Immature natural killer cell (primary cell): ENCODE measurements at places on chromosomes 2 and 18.
A peak's percentile ranks its signal among the peaks of the same experiment; 100 is the strongest.

GRCh38 chr2:94873362-94874276, 2.4 kb downstream of the TEKT4 start:
- H3K27ac ChIP-seq: no peak overlapping the region
- H3K36me3 ChIP-seq: no peaks in the 10 kb centered on the region
- no peaks in the 10 kb centered on the region for H3K4me1 ChIP-seq

GRCh38 chr18:13487237-13487636, 239.1 kb downstream of the FAM210A start:
- DNase-seq: peak; percentile 67
- peaks cover 5% of the 10 kb centered on the region for H3K36me3 ChIP-seq
- peaks cover 2% of the 10 kb centered on the region for H3K27me3 ChIP-seq

DNA sequence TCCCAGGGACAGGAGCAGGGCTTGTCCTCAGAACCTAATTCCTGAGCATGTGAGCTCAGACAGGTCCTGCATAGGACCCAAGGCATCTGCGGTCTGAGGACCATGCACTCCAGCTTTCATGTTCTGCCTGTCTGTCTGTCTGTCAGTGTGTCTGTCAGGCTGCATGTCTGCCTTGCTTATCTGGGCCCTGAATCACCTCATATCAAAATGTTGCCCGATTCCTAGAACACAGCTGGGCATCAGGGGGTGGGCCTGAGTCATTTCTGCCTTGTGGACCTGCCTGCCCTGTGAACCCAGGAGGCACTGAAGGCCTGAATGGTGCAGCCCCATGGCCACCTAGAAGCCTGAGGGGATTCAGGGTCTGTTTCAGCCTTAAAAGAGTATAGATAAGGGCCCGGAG, 22.1 kb downstream of the INHBB start:
- H3K36me3 ChIP-seq: no peaks in the 10 kb centered on the region
- no peak overlapping the region for H3K27ac ChIP-seq
- no peaks in the 10 kb centered on the region for H3K27me3 ChIP-seq
- DNase-seq: no peak

DNA sequence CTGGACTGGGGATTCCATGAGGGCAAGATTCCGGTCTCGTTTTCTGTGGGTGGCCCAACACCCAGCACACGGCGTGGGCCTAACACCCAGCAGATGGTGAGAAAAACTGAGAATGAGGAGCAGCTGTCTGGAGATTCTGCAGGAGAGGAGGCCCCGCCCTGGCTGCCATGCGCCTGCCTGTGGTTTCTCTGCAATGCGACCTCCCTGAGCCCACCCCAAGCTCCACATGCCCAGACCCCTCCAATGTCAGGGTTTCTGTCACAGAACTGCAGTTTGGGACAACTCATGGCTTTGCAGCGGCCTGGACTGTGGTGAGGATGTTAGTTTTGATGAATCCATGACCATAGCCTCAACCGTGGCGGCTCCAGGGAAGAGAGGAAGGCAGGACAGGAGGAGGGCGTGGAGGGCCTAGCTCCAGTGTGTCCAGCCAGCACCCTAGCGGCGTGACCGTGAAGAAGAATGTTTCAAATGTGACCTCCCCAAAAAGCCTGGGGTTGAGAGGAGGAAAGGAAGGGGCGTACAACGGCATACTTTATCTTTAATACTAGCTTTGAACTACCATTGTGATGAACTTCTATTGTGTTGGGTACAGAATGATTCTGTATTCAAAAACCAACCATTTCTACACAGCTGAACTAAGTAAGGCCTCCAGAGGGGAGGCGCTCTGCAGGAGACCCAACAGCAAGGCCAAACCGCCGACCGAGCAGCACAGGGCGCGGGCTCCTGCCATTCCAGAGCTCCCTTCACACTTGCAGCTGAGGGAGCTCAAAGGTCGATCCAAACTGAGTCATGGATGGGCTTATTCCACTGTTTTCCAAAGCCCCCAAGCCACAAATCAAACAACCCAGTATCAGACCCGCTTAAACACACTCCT, 3.4 kb downstream of the PXDN start:
- no peak for DNase-seq
- H3K4me1 ChIP-seq: no peaks in the 10 kb centered on the region

DNA sequence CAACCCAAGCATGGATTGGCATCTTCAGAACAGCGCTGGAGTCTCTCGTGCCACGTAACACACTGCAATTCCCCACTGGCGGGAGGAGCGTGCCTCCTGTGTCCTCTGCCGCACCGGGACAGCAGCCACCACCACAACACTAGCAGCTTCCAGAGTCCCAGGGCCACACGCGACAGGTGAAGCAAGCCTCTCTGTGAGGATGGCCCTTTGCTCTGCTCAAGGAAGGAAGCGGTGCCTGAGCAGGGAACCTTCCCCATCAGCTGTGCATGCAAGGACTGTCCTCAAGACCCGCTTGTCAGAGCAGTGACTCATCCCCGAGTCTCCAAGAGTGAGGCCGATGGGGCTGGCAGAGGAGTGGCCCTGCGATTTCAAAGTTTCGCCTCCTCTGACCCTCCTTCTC, 44.0 kb downstream of the TTC32 start:
- H3K27ac ChIP-seq: no peak overlapping the region
- H3K4me1 ChIP-seq: no peaks in the 10 kb centered on the region
- no peak overlapping the region for H3K4me3 ChIP-seq
- H3K36me3 ChIP-seq: no peaks in the 10 kb centered on the region
- no peak for DNase-seq
- peaks cover 2% of the 10 kb centered on the region for H3K27me3 ChIP-seq

DNA sequence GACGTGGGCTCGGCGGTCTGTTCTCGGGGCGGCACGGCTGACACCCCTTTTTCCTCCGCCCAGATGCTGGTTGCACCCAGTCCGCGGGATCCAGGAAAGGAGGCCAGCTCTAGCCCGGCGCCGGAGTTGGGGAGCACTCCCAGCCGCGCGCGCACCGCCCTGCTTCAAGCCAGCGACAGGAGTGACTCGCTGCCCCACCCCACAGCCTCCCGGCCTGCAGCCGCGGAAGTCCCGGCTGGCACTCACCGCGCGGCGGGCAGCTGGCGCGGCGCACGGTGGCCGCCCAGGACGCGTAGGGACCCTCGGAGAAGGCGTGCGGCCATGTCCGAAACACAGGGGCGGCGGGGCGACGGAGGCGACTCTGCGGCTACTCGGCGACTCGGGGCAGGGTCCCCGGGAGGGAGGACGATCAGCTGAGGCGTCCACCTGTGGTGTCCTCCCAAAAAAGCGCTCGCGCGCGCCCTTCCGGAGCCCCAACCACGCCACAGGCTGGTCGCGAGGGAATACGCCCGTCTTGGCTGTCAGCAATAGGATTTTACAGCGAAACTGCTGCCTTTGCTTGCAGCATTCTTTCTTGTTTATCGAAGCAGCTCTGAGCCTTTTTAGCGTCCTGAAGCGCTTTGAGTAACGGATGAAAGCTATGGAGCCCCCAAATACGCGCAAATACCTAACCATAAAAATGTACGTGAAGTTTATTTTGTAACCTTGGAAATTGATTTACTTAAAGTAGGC, at the start of gene ACADL:
Gene ACADL (minus strand): TSS at position 507 of the 732 bp plus-strand sequence. CDS start 184 bp downstream, at position 323.
- H3K4me3 ChIP-seq: no peak within 1 kb of the TSS
- no peaks in the 10 kb centered on the region for H3K4me1 ChIP-seq
- DNase-seq: no peak
- peaks cover 29% of the 10 kb centered on the region for H3K27me3 ChIP-seq
- H3K36me3 ChIP-seq: no peaks in the 10 kb centered on the region
- no peak within 1 kb of the TSS for H3K27ac ChIP-seq

DNA sequence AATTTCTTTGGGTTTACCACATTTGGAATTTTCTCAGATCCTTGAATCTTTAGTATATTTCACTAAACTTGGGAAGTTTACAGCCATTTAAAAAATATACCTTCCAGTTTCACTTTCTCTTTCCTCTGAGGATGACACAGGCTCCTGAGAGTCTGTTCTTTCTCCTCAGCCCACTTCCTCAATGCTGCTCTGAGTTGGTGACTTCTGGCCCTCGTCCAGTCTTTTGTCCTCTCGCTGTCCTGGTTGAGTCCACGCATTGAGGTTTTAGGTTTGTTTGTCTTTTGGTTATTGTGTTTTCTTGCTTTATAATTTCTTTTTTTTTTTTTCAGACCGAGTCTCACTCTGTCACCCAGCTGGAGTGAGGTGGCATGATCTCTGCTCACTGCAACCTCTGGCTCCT, 40.7 kb upstream of the GALR1 start:
- H3K36me3 ChIP-seq: no peaks in the 10 kb centered on the region
- peak overlapping the region; percentile 94 for H3K27ac ChIP-seq
- peak overlapping the region; percentile 85 for H3K4me3 ChIP-seq
- peaks cover 2% of the 10 kb centered on the region for H3K27me3 ChIP-seq
- H3K4me1 ChIP-seq: peaks cover 57% of the 10 kb centered on the region

DNA sequence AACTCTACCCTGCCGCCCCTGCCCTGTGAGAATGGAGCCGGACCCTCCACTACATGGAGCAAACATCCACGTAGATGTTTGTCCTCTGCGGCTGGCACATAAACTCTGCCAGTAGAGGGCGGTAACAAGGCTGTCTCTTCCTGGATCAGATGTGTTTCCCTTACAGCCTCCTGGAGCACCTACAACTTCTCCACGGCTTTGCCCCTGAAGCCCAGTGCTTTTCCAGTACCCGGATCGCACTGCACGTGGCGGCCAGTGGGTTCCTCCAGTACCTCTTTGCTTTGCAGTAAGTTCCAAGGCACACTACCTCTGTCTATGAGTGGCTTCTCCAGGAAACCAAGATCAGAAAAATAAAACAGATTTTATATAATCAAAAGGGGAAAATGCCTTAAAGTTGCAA, 651.3 kb downstream of the DCDC2C start:
- H3K36me3 ChIP-seq: no peaks in the 10 kb centered on the region
- no peak for DNase-seq
- no peak overlapping the region for H3K4me3 ChIP-seq
- no peak overlapping the region for H3K27ac ChIP-seq
- no peaks in the 10 kb centered on the region for H3K27me3 ChIP-seq
